ENCODE measurements at places on chromosomes 2 and 18.

- no peak for DNase-seq
Measured at GRCh38 chr2:43563679-43564078, 32.2 kb downstream of the THADA start.

DNA sequence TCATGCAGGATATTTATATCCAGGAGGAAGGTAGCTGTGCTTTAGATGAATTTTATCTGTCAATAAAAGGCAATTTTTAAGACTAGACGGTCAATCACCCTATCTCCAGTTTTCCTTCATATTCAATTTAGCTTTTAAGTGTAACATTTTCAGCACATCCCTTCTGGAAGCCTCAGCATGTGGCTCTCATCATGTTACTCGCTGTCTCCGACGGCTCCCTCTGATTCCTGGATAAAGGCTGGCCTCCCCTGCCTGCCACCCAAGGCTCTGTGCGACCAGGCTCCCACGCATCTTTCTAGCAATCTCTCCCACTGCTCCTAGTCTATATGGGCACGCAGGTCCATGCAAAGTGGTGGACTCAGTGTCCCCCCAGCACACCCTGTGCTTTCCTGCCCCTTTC is 84.5 kb downstream of the MEP1B start:
- DNase-seq: no peak

- DNase-seq: no peak
Measured at GRCh38 chr2:11989354-11989703, 242.9 kb downstream of the LPIN1 start.

GRCh38 chr2:65647249-65647842 is 214.9 kb upstream of the SPRED2 start:
- DNase-seq: no peak
